ENCODE measurements at places on chromosomes 1 and 21.

DNA sequence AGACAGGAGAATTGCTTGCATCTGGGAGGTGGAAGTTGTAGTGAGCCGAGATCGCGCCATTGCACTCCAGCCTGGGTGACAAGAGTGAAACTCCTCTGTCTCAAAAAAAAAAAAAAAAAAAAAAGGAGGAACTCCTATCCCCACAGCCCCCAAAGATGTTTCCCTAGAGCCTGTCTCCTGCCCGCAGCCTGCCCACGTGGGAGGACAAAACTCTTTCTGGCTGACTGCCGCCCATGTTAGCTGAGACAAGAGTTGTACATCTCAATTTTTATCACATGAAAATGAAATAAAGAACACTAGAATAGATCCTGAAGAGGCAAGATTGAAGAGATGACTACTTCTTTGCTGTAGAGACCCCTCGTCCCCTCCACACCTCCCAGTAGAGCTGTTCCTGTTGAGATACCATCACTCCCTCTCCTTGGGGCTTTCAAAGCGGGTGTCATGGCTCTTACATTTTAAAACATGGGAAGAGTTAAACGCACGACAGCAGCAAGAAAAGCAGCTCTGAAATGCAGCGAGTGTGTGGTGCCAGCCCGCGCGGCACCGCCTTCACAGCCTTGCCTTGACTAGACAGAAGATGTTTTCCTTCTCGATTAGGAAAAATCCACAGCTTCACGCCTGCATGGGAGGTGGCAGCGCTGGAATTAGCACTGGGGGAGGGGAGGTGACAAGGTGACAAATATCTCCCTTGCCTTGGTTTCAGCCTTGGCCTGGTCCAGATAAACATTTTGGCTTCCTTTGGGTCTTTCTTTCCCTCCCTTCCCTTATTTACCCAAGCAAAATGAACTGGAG is 253.4 kb upstream of the CSF3R start:
- DNase-seq: no peak

DNA sequence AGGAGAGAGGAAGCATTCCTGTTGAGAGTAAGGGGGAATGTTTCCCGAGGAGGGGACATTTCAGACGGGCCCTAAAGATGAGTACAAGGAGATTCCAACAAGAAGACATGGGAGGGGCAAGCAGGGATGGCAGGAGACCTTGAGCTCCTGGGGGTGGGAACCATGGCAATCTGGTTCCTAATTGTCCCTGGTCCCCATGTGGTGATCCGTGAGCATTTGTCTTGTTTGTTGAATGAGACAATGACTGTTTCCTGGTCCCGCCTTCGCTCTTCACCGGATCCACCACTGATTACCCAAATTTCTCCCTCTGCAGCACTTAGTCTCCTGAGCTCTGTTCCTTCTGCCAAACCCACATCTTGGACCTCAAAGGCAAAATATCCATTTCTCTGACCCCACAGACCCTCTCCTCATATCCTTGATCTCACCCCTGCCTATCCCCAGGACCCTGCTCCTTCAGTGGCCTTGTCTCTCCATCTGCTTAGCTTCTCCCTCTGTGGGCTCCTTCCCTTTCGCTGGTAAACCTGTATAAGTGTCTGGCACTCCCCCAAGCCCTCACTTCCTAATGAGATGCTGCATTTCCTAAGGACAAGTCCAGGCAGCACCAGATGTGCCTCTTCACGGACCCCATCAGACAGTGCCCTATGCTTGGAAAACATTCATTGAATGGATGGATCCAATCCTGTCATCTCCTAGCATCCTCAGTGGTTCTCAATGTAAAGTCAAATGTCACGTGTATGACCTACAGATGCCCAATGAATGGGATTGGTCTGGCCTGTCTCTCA is 8.3 kb upstream of the CSF1 start:
- no peak for DNase-seq

DNA sequence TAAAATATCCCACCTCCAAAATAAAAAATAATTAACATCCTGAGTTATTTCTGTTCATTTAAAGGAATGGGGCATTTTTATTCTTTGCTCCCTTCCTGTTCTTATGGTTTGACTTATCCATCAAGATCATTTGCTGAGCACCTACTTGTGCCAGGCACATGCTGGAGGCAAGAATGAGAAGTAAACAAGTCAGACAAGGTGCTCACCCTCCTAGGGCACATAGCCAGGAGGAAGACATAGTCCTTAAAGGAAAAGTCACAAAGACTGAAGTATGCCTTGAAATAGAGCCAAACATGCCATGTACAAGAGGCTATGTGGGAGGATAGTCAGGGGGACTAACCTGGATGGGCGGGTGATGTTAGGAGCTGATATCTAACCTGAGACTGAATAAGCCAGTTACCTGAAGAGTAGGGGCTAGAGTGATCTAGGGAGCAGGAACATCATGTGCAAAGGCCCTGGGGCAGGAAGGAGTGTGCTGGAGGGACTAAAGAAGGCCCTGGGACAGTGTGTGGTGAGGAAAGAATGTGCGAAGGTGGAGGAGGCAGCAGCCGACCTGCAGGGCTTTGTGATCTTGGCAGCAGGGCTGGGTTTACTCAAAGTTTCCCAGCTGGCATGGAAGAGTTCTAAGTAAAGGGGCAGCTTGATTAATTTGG is 233.5 kb downstream of the MATN1 start:
- DNase-seq: no peak

DNA sequence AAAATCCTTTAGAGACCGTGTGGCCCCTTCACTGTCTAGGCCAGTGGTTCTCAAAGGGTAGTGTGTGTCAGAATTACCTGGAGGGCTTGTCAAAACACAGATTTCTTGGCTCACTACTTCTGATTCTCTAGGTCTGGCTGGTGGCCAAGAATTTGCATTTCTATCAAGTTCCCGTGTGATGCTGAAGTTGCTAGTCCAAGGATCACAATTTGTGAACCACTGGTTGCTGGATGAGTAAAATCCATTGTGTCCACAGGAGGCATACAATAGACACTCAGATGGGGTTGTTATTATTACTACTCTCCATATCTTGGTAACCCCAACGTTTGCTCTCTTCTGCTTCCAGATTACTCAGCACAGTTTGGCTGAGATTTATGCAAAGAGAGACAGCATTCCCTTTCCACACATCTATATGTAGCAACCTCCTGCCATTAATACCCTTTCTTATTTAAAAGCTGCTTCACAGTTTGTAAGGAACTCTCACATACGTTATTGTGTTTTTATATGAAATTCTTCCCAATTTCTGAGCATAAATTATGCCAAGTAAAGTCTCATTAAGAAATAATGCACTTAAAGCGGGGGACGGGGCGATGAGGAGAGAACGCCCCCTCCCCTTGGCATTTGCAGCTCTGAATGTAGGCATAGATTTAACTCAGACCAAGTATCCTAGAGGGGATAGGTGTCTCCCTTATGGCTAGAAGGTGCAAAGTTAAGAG is 720 bp upstream of the TMCC2 start:
- no peak for DNase-seq

GRCh38 chr1:24138476-24139221 is 4.3 kb downstream of the IL22RA1 start:
- DNase-seq: no peak

- DNase-seq: no peak
Measured at GRCh38 chr1:205949753-205950152, 6.5 kb upstream of the SLC26A9 start.

DNA sequence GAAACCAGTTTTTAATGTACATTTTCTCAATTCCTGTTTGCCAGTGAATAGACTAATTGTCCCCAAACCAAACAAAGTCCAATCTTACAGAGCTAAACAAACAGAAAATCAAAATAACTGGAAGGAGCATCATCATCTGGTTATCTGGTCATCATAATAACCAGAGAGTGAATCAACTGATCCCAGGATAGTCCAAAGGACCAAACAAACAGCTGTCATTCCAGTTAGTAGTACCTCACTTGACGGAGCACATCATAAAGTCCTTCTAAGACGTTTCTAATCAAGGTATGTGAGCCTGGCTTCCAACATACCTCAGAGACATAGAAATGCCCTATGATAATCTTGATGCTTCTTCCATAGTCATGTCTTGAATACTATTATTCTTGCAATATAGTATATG is 240.5 kb downstream of the LTN1 start:
- no peak for DNase-seq

GRCh38 chr1:189970331-189971230 is 507.1 kb downstream of the BRINP3 start:
- no peak for DNase-seq

DNA sequence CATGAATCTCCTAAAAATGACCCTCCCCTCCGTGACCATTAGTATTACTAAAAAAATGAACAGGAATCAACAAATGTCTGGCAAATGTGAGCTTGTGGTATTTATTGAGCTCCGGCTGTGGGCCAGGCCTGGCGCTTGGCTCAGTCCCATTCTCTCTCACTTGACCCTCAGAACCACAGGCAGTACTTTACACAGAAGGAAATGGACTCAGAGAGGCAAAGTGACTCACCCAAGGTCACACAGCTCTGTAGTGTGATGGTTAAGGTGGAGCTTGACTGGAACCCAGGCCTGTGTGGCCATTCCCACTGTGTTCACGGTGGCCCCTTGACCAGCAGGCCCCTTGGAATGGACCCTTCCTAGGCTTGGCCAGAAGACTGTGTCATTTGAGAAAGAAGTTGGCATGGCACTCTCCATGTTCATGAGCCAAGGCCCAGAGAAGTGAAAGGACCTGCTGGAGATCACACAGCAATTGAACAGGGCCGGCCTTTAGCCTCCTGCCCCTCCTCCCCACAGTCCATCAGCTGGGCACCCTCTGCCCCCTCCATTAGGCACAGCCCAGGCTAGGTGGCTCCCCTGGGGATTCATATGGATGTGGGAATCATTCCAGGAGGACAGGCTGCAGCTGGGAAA is 32.1 kb downstream of the FAM151A start:
- no peak for DNase-seq

DNA sequence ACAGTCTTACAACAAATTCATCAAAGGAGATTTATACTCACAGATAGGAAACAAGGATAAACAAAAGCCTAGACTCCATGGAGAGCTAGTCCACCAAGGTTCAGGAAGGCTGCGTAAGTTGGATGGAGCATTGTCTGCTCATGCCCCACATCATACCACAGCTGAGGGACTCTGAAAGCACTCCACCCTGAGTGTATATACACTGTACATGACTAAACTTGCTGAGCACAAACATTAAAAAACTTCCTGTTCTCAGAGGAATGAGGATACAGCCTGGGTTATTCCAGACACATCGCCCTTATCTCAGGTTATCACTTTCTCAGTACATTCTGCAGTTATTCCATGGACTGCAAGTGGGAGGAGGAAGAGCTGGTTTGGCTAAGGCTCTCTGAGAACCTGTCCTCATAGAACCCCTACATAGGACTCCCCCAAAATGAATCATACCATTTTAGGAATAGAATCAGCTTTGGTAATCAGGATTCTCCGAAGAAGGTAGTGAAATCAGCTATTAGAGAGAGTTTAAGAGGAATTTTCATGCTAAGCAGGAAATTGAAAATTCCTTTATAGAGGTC is 58.0 kb upstream of the PRMT6 start:
- DNase-seq: no peak

Measured in right renal pelvis (tissue), 4 donors.